Fibroblast of the conjunctiva (primary cell): ENCODE measurements at places on chromosomes 12 and 14.
A peak's percentile ranks its signal among the peaks of the same experiment; 100 is the strongest.

- no peak for DNase-seq
Measured at GRCh38 chr14:105855893-105856675, 329.7 kb downstream of the TMEM121 start.

DNA sequence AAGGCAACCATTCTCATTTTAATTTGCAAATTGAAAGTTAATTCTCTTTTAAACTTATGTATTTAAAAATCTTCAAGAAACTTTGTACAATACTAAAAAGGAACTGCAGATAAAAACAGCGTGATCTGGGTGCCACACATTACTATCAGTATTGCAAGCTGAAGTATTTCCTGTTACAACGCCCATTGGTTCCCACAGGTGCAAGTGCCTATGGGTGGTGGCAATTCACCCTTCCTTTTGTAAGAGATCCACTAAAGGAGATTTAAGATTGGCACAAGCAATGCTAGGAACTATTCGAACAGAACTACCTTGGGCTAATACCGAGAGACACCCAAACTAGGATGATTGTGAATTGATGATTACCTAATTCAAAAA, 13.2 kb downstream of the TAOK3 start:
- no peak for DNase-seq

GRCh38 chr12:79933532-79934264, 1.2 kb downstream of the PPP1R12A start:
- DNase-seq: no peak

DNA sequence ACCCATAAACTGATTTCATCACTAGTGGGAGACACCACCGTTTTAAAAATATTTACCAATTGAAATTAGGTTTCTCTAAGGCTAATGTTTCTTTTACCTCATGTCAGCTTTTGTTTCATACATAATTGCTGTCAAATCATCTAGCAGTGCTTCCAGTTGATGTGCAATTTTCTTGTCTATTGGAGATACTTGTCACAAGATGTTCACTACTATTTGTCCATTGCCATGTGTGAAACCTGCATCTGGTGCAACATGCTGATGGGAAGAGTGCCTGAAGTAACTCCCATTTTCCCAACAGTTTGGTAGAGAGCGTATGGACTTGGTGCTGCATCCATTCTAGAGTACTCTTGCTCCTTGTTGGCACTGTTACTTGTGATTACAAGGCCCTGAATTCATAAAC, 9.7 kb downstream of the XPOT start:
- DNase-seq: no peak

DNA sequence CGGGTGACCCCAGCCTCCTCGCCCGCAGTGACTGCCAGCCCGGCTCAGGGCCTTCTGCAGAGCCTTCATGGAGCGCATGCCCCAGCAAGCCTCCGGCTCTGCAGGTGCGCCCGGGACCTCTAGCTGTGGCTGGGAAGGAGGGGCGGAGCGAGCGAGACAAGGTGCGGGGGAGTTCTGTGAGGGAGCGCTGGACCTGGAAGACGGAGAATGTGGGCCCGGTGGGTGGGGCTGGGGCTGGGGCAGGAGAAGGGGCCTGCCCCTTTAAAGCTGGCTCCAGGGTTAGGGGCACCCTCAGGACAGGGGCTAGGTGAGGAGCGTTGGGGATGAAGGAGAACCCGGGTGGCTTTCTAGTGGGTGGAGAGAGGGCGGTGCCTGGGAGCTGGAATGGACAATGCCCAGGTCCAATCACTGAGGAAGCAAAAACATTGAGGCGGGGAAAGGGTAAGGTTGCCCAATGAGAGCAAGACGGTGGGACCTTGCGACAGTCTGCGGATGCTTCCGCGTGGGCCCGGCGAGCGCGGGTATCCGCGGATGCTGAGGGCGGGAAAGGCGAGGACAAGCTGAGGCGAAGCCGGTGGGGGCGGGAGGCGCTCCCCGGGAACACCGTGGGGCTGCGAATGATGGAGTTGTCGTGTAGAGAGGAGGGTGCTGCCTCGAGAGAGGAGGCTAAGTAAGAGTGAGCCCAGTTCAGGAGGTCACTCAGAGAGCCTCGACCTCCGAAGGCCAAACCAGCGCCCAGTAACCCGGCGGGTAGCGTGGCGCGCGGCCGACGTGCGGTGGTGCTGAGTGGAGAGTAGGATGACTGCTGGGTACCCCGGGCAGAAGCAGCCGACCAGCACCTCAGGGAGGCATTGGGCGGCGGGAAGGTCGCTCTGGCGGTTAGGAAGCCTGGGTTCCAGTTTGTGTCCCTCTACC, at the start of gene GLS2:
TSS of gene GLS2 (minus strand) at position 121 of the 915 bp plus-strand sequence. CDS start at position 78, 43 bp downstream.
- peak; percentile 34 for DNase-seq

DNA sequence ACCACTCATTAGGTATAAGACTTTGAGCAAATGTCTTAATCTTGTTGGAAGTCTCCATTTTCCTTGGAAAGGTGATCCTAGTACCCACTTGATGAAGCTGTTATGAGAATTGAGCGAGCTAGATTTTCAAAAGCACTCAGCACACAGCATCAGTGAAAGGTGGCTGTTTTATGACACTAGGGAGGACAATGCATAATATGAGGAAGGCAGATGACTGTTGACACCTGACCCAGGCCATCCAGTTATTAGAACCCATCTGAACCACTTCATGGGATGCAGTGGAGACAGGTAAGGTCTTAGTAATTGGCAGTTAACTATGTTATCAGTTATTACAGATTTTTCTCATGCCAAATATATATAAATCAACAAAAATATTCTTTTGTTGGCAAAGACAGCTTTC, 369.9 kb upstream of the PDE3A start:
- no peak for DNase-seq

- DNase-seq: no peak
Measured at GRCh38 chr14:84490081-84490480, 1039.9 kb upstream of the FLRT2 start.

DNA sequence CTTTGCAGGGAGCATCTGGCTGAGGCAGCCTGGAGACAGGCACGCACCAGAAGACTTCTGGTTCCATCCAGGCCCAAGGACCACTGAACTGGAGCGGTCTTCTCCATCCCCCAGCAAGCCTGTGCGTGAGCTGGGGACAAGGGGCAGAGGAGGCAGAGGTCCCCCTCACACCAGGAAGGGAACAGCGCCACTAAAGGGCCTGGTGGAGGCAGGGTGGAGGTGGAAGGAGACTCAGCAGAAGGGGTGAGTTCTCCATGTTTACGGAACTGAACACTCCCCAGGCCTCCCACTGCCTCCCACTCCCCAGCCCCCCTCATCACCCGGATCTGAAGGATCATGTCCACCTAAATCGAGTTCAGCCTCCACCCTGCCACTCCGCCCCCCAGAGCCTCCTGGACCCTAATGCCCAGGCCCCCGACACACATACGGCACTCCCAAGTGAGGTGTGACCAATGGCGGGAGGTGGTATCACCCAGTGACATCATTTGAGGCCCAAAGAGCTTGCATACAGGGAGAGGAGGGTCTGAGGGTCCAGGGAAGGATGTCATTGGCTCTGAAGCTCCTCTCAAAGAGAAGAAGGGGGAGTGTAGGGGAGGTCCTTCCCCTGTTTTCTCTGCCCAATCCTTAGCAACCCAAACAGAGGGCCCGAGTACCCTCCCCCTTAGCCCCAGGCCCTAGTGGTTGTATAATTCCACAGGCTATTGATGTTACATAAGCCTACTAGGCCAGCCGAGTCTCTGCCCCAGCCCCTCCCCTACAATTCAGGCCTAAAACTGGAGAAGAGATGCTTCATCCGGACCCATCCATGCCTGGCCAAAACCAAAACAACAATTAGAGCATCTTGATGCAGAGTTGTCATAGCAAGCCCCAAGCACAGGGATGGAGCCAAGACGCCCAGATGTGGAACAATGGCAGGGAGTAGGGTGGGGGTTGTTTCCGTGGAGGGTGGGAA, 1.0 kb downstream of the FAIM2 start:
- no peak for DNase-seq
